ENCODE measurements at places on chromosomes 4 and X. TPM values are rescaled to one million over a fixed set of nuclear protein-coding genes. Genes with fewer than 3 reads are reported as not detected.
A peak's percentile ranks its signal among the peaks of the same experiment; 100 is the strongest.

DNA sequence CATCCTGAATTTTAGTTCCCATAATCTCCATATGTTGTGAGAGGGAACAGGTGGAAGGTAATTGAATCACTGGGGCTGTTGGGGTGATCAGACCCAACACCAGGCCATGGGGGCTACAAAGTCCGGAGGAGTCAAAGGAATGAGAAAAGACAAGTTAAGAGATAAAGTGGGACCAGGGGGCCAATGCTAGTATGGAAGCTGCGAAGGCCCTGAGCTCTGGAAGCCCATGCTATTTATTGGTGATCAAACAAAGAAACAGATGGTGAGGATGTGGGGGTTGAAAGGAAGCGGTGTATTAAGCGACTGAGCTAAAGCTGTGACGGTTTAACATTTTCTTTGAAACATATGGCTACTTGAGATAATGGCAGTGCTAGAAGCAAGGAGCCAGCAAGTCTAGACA, 132.8 kb downstream of the PDGFC start:
- DNase-seq, result no peak

GRCh38 chr4:95415346-95415771, 133.4 kb downstream of the UNC5C start:
- no peak for DNase-seq

- no peak for DNase-seq
Measured at GRCh38 chr4:103774326-103774825, 54.6 kb upstream of the TACR3 start.

DNA sequence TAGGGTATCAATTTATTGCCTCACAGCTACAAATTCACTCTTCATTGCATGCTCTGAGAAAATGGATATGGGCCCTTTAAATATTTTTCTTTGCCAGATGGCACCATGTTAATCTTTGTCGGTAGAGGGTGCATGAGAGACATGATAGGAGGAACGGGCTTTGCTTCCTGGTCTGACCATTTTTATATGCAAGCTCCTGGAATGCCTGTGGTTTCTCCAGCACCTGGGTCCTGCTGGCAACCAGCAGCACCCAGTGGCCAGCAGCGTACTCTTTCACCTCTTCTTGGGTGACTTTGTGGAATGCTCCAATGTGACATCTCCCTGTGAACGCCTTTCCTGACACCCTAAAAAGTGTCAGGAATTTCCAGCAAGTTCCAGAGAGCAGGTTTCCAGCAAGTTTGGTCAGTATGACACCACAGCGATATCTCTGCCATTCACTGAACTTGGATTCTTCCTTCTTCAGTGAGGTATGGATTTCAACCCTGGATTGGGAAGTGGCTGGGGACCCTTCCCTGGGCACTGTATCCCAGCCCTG, 140.3 kb upstream of the PGRMC2 start:
- DNase-seq, result no peak

DNA sequence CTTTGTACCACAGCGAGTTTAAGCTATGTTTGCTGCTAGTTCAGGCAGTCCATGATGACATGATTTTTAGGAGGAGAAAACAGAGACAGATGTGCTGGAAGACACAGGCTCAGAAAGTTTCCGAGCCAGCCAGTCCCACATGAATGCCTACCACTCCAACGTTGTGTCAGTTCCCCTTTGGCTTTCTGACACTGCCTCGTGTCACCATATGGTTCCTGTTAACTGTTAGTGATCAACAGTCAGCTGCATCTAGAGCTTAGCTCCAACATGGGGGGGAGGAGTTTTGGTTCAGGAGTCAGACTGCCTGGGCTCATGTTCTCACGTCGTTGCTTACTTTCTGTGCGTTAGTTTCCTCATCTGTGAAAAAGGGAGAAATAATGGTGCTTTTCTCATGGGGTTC, 343.7 kb downstream of the MID1IP1 start:
- DNase-seq, result no peak

DNA sequence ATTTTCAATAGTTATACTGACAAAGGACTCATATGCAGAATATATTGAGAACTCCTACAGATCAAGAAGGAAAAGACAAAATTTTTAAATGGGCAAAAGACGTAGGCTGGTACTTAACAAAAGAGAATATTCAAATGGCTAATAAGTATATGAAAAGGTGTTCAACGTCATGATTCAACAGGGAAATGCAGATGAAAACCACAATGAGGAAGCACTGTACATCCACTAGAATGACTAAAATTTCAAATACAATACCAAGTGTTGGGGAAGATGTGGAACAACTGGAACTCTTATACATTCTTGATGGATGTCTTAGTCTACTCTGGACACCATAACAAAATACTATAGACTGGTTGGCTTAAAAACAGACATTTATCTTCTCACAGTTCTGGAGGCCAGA, 1.3 kb upstream of the MRFAP1L1 start:
- DNase-seq, result no peak

- DNase-seq, result no peak
Measured at GRCh38 chrX:140177821-140178220, 212.5 kb upstream of the CXorf66 start.

DNA sequence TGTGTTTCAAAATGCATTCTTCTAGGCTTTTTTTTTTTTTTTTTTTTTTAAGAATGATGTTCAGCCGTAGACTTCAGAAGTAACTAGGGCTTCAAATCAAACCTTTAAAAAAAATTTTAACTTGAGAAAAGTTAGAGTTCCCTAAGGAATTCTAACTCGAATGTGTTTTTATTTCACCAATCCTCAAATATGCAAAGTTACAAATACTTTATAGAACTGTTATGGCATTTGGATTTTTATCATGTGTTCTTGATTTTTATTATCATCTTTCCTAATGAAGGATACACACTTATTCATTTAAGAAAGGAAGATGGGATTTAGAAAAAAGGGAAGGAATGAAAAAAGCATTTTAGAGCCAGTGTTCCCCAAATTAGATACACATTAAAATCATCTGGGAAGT, 200.6 kb upstream of the LDB2 start:
- no peak for DNase-seq

GRCh38 chr4:145216535-145216934, 36.1 kb upstream of the OTUD4 start:
- DNase-seq, result no peak

DNA sequence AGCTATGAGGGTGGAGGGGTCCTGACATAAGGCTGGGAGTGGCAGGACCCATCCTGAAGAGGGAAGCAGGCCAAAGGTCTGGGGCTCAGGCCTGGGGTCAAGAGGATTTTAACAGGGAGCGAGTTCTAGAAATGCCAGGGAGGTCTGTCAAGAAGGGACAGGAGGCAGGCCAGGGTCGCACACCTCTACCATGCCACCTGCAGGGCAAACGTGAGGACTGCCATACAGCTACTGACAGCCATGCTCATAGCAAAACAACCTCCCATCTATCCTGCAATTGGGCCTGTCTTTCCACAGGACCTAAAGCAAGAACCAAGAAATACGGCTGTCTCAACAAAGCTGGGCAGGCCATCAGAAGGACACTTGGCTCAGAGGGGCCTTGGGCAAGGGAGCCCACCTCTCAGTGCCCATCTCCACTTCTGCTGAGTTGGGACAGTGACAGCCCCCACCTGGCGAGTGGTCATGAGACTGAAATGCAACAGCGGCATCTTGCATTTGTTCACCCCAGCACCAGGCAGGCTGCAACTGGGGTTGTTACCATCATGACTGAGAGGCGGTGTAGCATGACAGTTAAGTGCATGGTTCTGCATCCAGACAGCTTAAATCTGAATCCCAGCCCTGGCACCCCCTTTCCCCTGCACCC, 92.7 kb downstream of the WFS1 start:
- DNase-seq, result no peak

- no peak for DNase-seq
Measured at GRCh38 chrX:151537572-151537971, 25.9 kb upstream of the PASD1 start.

DNA sequence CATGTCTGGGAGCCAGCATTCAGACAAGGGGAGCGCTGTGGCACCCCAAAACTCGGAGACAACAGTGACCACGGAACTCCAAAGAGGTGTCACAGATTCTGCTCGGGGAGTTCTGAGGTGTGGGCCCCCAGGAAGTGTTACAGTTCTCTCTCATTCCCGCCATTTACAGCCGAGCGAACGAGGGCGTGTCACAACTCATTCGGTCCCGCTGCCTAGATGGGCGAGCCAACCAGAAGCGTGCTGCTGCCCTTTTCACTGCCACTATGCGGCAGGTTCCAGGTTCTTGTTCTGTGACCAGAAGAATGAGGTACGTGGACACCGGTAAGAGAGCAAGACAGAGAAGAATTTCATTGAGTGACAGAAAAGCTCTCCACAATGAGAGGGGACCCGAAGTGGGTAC, 1370.6 kb upstream of the AGA start:
- no peak for DNase-seq

GRCh38 chr4:126727461-126727860, 905.3 kb upstream of the INTU start:
- DNase-seq, result no peak

DNA sequence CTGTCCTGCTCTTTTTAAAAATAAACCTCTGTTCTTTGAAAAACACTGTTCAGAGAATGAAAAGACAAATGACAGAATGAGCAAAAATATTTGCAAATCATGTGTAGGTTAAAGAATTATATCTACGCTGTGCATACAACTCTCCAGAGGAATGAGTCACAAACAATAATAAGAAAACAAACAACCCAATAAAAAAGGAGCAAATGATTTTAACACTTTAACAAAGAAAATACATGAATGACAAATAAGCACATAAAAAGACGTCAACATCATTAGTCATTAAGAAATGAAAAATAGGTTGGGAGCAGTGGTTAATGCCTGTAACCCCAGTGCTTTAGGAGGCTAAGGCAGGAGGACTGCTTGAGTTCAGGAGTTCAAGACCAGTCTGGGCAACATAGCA, 21.1 kb upstream of the LRCH2 start:
- DNase-seq, result no peak

- DNase-seq, result peak; percentile 28
Measured at GRCh38 chrX:136779346-136779781, 1.4 kb downstream of the ARHGEF6 start.

DNA sequence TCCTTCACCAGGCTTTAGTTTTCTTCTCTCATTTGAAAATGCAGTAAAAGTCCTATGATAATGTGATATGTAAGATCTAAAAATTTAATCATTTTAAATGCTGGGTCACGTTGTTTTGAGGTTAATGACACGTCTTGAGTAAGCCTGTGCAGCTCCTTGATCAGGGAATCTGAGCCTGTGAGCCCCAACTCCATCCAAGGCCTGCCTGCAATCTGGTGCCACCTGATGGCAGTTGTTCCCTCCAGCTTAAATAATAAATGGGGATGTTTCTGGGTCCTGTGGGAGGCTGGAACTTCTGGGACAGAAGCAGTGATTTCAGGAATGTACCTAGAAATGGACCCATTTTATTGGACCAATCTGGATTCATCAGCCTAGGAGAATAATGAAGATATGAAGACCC, 455.4 kb upstream of the ADGRL3 start:
- DNase-seq, result no peak

- DNase-seq, result no peak
Measured at GRCh38 chr4:25433966-25434827, 57.1 kb downstream of the ANAPC4 start.

GRCh38 chrX:10077425-10078188, 79.2 kb upstream of the CLCN4 start:
- DNase-seq, result no peak

GRCh38 chr4:57157596-57158137, 47.5 kb upstream of the IGFBP7 start:
- DNase-seq, result no peak

GRCh38 chrX:70029863-70030262, 19.9 kb downstream of the AWAT2 start:
- DNase-seq, result no peak

MAP7D2 gene
- total RNA-seq, result 0.96 TPM

CLDN22 gene
- not detected for total RNA-seq

CXXC4 gene
- 0.07 TPM for total RNA-seq

NHSL2 gene
- 0.69 TPM for total RNA-seq

YY2 gene
- total RNA-seq, result 1.1 TPM

PNMA6F gene
- not detected for total RNA-seq

GAB3 gene
- total RNA-seq, result 6.2 TPM

GYG2 gene
- not detected for total RNA-seq

GPR101 gene
- total RNA-seq, result not detected

MSN gene
- 281 TPM for total RNA-seq

EGF gene
- total RNA-seq, result not detected

JAKMIP1 gene
- 9.0 TPM for total RNA-seq

SLC6A14 gene
- total RNA-seq, result not detected

All from activated T-cell treated with anti-CD3 and anti-CD28 coated beads, Interleukin-2, amount 50 U/mL, for 72 hours (primary cell).